ENCODE measurements at places on chromosomes 13 and 19.

DNA sequence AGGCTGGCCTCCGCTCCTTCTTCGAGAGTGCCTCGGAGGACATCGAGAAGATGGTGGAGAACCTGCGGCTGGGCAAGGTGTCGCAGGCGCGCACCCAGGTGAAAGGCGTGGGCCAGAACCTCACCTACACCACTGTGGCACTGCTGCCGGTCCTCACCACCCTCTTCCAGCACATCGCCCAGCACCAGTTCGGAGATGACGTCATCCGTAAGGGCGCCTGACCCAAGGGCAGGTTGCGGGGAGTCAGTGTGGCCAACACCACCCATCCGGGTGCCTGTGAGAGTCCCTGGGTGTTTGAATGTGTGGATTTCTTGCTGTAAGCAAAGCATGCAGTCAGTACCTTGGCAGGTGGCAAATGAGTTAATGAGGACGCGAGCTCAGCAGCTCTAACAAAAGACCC, 78.8 kb downstream of the RYR1 start:
- no peak for DNase-seq

GRCh38 chr13:110628952-110629701, 13.8 kb downstream of the NAXD start:
- no peak for DNase-seq

DNA sequence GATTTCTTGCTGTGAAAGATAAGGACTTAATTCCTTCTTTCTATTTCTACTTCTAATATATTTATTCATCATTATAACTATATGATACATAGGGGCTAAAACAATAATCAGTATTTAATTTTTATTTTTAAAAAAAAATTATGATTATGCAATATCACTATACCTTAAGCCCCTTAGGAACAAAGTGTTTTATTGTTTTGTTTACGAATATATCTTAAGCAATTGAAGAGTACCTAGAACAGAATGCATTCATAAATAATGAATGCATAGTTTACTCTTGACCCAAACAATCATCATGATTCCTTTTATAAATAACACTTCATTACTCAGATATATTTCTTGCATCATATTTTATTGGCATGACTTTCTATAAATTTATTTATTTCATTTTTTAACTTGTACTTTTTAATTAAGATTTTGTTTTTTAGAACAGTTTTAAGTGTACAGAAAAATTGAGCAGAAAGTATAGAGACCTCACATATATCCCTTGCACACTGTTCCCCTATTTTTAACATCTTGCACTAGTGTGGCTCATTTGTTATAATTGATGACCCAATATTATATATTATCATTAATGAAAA, 339.9 kb upstream of the SPRY2 start:
- no peak for DNase-seq

GRCh38 chr19:17376935-17377600, at the start of gene PLVAP:
TSS of gene PLVAP (minus strand) at chr19:17377342. CDS start at chr19:17377288, 54 bp downstream.
- DNase-seq: no peak
